SW 1271 (cell line): ENCODE measurements at places on chromosomes 12 and 14.

DNA sequence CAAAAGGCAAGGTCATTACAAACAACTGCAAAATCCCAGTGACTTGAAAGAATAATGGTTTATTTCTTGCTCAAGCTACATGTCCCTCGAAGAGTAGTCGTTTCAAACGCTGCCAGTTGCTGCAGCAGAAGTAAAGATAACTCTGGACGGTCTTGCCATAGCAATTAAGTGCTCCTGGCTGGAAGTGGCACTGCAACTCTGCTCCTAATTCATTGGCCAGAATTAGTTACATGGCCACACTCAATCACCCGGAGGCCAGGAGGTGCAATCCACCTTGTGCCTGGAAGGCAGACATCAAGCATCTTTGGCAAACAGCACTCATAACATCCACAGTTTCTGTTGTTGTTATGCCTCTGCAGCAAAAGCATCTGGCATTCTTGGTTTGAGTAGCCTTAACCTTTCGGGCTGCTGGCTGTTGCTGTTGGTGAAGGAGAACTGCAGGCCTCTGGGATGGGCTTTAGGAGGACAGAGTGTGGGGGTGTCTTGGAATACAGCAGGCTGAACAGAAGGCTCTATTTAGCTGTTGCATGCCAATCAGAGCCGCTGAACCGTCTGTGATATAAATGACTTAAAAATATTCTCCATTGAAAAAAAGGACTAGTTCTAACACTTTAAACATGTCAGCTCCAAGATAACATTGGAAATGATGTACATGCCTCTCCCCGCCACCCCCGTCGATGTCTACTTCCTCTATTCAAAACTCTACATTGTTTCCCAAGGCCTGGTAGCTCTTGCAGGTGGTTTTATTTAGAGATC is 123.5 kb upstream of the DYRK2 start:
- DNase-seq: no peak

DNA sequence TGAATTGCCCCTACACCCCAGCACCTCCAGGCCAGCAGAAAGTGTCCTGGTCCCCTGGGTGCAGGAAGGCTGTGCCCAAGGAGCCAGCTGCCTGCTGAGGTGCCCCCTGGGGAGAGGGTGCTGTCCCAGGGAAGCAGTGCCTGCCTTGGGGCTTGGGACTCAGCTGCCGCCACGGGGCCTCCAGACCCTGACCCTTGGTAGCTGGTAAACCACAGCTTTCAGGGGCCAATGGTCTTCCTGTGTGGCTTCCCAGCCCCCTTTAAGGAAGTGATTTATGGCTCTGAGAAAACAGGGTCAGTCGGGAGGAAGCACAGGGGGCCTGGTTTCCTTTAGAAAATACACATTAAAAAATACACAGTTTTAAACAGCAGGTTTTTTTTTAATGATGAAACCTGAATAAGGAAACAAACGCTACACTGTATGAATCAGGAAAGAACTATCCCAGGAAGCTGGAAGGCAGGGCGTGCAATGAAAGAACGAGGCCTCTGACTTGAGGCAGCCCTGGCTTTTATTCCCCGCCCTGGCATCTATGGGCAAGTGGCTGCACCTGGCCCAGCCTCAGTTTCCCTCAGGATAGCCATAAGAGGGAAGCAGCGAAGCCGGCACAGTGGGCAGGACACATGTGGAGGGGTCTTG is 40.6 kb upstream of the EML1 start:
- DNase-seq: peak; percentile 43

DNA sequence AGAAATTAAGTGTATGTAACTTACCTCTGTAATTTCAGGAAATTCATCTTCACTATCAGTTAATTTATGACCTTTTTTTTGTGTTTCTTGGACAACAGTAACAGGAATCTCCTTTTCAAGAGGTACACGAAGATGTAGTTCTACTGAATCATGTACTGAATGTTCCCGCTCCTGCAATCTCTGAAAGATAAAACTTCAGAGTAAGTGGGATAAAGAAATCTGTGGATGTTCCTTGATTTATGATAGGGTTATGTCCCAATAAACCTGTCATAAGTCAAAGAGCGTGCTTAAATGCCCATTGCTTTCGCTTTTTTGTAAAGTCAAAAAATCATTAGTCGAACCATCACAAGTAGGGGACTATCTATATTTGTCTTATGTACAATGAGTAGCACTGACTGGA is 40.8 kb downstream of the SENP1 start:
- DNase-seq: no peak

DNA sequence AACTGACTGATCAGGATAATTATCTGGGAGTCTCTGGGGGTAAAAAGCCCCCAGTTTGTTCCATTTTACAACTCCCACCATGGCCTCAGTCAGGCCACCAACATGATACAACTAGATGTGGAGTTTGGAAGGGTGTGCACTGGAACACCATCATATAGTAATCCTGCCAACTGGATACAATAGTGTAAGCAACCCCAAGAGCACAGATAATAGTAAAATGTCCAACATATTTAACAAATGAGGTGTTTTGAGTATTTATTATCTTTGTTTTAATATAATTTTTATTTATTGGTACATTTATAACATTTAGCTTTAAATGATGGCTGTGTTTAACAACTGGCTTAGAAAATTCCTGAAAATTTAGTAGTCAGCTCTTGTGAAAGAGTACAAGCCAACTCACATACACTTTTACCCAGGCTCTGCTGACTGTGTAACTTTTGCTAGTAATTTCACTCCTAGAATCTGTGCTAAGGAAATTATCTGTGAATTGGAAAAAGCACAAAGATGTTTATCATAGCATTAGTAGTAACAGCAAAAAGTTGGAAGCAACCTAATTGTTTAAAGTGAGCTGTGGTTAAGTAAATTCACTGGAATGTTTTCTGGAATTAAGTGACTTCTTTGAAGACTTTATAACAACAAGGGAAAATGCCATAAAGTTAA is 196.8 kb downstream of the RAD51B start:
- no peak for DNase-seq

GRCh38 chr14:100030452-100031153 is 34.6 kb upstream of the EVL start:
- peak; percentile 49 for DNase-seq

DNA sequence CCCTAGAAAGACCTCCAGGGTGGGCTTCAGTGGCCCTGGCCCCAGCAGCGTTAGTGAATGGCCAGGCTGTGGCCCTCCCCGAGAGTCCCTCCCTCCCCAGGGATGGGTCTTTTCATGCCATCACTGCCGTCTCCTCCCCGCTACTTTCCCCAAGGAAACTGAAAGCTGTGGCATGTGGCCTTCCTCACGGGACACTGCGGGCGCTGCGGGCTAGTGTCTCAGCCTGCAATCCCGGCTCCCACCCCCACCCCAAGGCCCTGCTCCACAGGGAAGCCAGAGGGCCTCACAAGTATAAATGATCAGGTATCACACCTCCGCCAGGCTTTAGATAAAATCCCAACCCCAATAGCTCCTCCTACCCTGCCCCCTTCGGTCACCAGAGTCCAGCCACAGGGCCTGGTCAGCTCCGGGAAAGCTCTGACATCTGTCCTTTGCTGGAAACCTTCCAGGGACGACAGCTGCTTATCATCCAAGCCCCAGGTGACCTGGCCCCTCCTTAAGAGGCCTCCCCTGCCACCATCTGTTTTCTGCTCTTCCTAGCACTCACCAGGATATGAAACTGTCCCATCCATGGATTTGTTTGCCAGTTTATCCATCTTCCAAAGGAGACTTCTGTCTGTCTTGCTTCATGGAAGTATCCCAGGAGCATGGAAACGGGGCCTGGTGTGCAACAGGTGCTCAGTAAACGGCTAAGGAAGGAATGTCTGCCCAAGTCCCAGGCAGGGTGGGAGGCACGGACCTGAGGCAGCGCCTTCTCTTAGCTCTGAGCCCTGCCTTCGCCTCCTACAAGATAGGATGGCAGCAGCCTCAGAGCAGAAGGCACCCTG is 31.6 kb downstream of the CCDC85C start:
- no peak for DNase-seq

GRCh38 chr14:92591346-92591745 is 77.8 kb downstream of the RIN3 start:
- no peak for DNase-seq

GRCh38 chr14:68927956-68928675 is 51.0 kb downstream of the ACTN1 start:
- DNase-seq: no peak

- no peak for DNase-seq
Observed at GRCh38 chr14:68534276-68534675, 258.6 kb downstream of the ZFP36L1 start.

DNA sequence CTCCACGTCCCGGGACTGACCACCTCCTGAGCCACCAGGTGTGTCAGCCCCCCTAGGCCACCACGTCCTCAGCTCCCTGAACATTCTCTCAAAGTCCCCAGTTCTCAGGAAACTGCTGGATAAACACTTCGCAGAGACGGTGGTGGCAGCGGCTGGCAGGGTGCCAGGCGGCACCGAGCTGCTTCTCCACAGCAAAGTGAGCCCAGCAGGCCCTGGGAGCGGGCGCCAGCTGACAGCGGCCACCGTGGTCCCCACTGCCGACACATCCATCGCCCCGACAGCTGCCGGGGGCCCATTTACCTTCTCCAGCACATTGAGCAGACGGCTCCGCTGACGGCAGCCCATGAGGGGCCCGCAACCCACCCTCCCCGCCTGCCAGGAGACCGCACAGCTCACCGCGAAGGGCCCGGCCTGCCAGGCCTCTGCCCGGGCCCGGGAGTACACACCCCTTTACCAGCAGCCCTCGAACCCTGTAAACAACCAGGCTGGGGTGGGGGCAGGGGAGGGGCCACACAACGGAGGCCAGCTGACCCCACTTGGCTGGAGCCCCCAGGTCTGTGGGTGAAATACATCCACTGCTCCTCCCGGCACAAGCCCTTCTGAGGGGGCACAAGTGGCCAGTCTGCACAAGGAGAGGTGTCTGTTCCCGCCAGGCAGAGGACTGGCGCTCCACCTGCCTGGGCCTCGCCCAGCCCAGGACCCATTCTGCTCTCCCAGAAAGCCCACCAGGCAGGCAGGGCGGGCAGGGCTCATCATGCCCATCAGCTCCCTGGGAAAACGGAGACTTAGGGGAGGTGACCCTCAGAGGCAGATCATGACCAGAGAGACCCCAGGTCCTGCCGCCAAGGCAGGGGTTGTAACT is 10.5 kb downstream of the AKT1 start:
- DNase-seq: no peak

DNA sequence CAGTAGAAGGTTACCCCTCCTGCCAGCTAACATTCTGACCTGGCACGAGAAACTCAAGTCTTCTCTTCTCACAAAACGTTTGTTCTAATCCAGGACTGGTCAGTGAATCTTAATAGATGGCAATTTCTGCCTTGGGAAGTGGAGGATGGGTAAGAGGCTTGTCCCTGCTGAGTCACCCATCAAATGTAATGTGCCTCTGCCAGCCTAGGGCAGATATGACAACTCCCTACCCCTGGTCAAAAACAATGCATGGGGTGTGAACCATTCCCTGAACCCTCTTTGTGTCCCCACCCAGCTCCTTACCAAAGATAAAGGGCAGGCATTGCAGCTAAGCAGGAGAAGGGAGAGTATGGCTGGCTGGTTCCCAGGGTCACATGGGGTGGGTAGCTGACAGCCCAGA is 1052.9 kb downstream of the GALC start:
- DNase-seq: no peak

DNA sequence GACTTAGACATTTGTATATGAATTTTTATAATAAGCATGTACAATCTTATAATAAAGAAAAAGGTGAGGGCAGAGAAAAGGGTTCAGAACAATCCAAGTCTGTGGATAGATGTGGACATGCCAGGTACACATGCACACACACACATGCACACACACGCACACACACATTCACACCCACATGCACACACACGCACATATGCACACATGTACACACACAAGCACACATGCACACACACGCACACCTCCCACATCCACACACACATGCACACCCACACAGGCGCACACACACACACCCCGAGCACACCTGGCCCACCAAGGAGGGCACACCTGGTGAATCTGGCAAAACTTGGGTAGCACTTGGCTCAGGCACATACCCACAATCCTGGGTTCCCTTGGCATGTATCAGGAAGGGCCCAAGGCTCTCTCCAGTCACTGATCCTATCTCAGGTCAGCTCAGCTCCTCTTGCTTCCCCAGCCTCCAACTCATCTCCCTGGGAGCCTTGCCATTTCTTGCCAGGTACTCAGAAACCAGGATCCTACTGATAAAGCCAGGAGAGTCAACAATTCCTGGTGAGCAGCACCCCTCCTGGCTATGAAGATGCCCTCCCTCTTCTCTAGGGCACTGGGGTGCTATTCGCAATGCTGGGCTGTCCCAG is 18.6 kb upstream of the TMEM106C start:
- no peak for DNase-seq

DNA sequence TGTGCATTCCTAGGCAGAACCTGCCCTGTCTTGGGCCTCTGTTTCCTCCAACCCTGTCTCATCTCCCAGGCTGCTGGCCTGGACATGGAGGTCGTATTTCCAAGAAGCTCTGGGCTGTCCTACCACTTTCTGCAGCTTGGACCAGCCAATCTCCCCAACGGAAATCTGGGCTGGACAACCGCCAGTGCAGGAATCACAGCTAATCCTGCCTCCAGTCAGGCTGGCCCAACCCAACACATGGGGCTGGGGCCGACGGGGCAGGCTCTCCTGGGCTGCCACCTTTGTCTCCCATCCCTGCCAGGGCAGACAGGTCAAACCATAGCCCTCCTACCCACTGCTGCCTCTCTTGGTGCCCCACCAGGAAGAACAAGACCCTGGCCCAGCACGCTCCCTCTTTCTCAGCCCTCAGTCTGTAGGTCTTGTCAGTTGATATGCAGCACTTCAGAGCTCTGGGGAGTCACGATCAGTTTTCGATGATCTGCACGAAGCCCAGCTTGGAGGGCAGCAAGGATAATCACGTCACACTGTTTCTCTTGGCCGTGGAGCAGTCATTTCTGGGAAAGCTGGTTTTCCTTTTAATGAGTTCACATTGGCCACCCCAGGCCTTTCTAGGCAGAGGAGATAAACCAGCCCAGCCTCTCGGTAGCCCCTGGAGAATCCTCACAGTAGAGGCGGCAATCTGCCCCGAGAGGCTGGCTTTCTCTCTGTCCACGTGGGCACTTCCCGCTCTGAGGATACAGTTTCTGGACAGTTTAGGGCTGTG is 195.2 kb upstream of the PRMT8 start:
- no peak for DNase-seq

- DNase-seq: no peak
Observed at GRCh38 chr12:65756956-65757511, 67.2 kb upstream of the HMGA2 start.

DNA sequence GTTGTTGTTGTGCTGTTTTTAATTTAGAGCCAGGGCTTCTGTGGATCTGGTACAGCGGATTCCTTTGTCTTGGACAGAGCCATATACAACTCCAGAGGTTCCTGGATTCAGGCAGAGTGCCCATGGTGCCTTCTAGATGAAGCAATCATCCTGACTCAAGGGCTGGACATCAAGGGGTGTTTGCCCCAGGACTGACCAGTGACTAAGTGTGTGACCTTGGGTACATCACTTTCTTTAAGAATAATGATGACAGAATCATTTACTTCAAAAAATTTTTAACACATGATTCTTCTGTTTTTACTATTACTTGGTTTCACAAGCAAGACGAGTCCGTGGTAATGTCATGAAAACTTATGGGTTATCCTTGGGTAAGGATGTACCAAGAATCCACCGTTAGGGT is 397.3 kb downstream of the ZFP36L1 start:
- no peak for DNase-seq
